ENCODE measurements at places on chromosomes 11 and 22.
A peak's percentile ranks its signal among the peaks of the same experiment; 100 is the strongest.

DNA sequence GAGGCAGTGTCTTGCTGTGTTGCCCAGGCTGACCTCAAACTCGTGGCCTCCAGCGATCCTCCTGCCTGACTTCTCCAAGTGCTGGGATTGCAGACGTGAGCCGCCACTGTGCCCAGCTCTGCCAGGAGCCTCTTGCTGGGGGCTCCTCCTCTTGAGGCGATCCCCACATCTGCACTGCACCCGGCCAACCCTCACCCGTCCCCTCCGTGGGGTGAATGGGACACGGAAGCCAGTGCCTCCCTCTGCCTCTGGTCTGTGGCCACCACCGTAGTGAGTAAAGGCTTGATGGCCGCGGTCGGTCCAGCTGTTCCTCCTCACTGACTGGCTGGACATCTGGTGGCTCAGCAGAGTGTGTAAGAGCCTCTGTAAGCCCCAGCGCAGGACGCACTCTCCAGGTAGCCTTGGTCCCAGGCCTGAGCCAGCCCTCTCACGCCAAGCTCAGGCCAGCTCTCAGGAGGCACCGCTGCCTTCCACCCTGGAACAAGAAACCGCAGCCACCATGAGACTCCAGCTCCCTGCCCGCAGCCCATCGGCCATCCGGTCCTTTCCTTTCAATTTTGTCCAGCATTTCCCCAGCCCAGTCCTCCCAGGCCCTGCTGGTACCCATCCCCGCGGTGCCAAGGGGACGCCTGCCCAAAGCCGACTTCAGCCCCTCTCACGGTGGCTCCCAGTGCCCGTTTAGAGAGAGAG lies 100.3 kb downstream of the BRD1 start:
- DNase-seq: no peak

DNA sequence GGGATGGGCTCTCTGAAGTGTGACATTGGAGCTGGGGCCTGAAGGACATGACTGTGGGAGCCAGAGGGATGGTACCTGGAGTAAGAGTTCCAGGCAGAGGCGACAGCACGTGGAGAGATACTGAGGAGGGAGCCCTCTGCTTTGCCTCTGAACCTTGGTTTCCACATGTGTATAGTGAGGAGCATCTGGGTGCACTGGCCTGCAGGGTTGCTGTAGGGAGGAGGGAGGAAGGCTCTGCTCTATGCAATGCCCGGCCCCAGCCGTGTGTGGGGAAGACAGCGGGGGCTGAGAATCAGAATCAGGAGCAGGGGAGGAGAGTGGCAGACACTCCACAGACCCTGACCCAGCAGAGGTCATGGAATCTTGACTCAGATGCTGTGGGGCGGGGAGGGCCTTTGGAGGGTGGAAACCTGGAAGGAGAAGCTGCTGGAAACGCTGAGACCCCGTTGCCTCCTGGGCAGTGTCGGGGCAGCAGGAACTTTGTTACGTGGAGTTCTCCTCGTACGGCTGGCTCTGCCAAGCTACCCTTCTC lies 4.0 kb downstream of the SCYL1 start:
- DNase-seq: no peak

GRCh38 chr22:23219822-23220484 lies 39.6 kb downstream of the BCR start:
- peak; percentile 45 for DNase-seq

DNA sequence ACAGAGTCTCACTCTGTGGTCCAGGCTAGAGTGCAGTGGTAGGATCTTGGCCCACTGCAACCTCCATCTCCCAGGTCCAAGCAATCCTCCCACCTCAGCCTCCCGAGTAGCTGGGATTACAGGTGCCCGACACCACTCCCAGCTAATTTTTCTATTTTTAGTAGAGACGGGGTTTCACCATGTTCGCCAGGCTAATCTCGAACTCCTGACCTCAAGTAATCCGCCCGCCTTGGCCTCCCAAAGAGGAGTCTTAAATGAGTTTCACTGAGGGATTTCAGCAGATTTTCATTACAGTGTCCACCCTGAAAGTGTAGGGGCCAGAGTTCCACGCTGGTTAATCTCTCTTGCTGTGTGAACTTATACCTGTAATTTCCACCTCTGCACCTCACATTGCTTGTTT lies 412 bp upstream of the RPS3 start:
- DNase-seq: no peak

DNA sequence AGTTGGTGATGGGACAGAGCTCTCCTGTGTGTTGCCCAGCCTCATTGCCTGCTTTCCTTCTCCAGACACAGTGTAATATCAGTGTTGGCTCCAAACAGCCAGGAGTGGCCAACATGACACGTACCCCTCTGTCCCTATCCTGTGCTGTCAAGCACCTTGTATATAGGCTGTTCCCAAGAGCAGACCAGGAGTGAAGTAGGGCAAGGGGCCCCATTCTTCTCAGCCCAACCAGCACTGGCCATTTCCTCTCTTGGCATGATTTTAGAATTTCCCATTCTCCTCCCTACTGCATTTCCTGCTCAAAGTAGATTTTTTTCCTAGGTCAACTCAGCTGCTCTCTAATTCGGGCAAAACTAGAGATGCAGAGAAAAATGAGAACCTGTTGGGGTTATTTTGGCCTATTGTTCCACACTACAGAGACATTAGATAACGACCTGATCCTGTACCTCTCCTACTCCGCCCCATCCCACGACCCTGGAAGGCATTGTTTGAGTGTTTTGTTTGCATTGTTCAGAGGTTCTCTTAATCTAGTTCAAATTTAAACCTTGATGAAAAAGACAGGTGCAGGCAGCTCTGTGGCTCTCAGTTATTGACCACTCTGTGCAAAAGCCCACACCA lies 95.6 kb downstream of the RASSF10 start:
- DNase-seq: no peak

DNA sequence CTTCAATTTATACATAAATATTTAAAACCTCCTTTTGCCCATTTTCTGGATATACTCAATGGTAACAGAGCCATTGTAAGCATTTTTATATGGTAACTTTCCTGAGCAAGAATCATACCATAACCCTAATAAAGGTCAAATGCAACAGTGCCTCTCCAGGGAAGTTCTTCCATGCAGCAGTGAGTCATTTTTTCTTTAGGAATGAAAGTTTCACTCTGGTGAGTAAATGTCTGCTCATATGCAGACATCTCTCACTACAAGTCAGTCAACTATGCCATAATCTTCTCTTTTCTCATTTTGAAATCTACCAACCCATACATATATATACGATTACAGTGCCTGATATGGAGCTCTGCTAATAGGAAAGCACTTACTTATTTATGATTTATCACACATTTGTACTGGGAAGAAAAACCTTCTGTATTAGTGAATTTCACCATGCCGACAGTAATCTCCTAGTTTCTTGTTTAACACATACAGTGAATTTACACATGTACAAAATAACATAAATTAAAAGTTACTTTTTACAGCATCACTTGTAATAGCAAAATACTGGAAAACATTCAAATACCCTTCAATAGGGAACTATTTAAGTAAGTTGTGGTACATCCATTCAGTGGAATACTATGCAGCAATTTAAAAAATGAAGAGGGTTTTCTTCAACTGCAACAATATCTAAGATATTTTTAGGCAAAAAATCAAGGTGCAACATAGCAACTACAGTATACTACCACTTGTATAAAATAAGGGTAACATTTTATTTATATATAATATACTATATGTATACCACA lies 16.0 kb downstream of the STK33 start:
- no peak for DNase-seq

- no peak for DNase-seq
These were observed 101.7 kb downstream of the METTL15 start for GRCh38 chr11:28209906-28210305.

- no peak for DNase-seq
These were observed 17.7 kb upstream of the C11orf24 start for GRCh38 chr11:68289456-68289855.

DNA sequence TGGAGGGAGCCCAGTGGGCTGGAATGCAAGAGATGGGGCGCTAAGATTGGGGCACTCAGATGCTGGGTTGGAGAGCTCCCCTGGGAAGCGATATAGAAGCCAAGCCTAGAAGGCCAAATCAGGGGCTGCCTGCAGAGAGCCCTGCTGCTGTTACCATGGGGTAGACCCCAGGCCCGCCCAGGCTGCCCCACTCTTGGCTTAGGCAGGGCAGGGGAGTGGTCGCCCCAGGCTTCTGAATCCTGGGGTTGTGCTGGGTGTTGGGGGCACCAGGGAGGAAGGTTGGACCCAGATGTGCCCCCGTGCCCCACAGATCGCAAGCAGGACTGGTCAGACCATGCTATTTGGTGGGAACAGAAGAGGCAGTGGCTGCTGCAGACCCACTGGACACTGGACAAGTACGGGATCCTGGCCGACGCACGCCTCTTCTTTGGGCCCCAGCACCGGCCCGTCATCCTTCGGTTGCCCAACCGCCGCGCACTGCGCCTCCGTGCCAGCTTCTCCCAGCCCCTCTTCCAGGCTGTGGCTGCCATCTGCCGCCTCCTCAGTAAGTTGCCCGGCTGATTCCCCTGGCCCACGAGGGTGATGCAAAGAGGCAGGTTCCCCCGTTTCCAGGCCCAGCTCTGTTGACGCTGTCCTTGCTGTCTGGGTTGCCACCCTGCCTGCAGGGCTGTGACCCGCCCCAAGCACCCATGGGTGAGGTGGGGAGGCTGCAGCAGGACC lies 3.9 kb downstream of the FERMT3 start:
- DNase-seq: no peak

GRCh38 chr11:92225568-92226330 lies 1.1 kb downstream of the FAT3 start:
- DNase-seq: no peak

- no peak for DNase-seq
These were observed 41.0 kb upstream of the CLPB start for GRCh38 chr11:72475381-72475780.

DNA sequence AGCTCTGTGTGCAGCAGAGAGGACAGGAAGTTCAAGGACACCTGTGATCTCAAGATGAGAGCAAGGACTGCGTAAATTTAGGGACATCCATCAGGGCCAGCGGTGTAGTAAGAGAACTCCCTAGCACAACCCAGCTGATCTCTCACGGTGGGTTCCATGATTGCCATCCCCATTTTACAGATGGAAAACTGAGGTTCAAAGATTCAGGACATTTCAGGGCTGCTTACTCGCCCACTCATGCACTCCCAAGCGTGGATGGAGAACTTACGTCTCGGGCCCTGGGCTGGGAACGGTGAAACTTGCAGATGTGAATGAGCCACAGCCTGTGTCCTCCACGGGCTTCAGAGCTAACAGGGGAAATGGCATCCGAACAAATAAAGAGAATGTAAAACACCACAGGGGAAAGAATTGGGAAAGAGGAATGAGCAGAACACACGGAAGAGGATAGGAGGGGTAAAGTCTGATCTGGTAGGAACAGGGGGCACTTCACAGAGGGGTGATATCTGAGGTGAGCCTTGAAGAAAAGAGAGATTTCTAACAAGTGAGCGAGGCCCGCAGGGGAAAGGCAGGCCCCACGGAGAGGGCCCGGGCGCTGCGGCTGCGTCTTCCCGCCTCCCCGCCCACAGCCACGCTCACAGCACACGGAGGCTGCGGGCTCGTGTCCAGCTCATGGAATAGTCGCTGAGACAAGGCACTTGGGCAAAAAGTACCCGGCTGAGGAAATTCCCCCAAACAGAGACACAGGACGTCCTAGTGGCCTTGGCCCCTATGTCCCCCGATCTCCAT lies 55.9 kb downstream of the RPUSD4 start:
- no peak for DNase-seq

GRCh38 chr11:11445441-11446185 lies 92.6 kb upstream of the CSNK2A3 start:
- DNase-seq: no peak

DNA sequence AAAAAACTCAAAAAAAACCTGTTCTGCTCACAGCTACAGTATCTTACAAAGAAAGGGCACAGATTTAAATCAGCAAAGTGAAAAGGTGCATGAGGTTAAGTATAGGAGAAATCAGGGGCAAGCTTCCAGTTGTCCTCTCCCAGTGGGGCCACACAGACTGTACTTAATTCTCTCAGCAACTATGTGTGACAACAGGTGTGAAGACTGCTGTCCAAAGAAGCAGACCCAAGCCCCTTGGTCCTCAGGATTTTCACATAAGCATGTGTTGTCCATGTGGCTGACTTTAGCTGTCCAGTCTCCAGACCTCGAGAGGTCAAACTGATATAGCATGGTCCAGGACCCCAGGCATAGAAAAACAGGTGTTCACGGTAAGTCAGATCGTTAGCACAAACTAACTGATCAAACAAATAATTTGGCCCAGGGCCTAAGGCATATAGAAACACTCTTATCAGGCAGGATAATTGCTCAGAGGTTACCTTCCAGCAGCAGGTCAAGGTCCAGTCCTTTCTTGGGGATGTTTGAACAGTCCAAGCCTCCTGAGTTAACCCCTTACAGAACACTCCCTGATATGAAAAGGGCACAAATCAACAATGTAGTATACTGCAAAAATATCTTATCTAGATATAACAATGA lies 21.1 kb upstream of the CSTF3 start:
- DNase-seq: no peak

DNA sequence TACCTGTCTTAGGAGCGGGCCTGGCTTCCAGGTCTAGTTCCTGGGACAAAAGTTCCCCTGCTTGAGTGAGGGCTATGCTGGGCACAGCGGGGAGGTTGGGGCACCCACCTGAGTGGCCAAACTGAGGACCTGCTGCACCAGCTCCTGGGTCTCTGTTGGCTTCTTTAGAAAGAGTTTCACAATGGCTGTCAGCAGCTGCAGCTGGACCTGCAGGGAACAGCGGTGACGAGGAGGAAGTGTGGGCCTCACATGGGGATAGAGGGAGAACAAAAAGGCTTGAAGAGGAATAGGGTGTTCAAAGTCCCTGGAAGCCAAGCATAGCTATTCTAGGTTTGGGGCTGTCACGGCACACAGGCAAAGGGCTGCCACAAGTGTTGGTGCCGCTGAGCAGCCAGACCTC lies 26.7 kb upstream of the RASL10A start:
- no peak for DNase-seq

GRCh38 chr11:66856496-66857233 lies at the start of gene LRFN4:
LRFN4 (plus strand) TSS chr11:66857064; CDS start chr11:66857745, 681 bp downstream.
- peak; percentile 30 for DNase-seq

DNA sequence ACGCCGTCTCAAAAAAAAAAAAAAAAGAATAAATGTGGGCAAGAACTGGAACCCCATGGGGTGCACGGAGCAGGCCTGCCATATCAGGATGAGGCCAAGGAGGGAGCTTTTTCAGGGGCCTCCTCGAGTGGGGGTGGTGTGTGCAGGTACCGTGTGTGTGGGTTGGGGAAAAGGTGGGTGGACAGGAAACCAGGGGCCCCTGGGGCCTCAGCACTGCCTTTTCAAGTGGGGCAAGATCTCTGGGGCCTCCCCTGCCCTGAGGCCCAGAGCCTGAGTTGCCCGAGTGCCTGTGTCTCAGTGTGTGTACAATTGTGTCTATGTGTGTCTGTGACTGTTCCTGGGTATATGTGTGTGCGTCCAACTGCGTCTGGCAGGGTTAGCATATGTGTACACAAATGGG lies 23.8 kb downstream of the TEF start:
- peak; percentile 31 for DNase-seq

DNA sequence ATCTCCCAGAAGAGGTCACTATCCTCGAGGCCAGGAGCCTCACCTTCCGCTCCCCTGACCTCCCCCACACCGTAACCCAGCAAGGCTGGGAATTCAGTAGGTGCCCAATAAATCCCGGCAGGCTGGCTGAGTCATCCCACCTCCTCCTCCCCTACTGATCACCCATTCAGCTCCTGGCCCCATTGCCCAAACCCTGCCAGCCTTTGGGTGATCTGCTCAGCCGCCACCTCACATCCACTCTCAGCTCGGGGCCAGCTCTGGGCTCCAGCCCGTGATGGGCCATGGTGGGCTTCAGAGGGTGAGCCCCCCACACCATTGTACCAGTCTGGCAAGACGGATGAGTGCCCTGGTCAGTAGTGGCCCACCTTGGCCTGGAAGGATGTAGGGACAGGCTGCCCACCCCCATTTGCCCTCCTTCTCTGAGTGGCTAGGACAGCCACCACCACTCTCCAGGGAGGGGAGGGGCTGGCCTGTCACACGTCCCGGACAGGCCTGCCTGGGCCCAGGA lies 8.2 kb downstream of the TRPM5 start:
- DNase-seq: no peak
